ENCODE measurements at places on chromosomes 16 and 17.

- DNase-seq: no peak
Observed at GRCh38 chr16:89890200-89890599, 16.8 kb downstream of the TCF25 start.

DNA sequence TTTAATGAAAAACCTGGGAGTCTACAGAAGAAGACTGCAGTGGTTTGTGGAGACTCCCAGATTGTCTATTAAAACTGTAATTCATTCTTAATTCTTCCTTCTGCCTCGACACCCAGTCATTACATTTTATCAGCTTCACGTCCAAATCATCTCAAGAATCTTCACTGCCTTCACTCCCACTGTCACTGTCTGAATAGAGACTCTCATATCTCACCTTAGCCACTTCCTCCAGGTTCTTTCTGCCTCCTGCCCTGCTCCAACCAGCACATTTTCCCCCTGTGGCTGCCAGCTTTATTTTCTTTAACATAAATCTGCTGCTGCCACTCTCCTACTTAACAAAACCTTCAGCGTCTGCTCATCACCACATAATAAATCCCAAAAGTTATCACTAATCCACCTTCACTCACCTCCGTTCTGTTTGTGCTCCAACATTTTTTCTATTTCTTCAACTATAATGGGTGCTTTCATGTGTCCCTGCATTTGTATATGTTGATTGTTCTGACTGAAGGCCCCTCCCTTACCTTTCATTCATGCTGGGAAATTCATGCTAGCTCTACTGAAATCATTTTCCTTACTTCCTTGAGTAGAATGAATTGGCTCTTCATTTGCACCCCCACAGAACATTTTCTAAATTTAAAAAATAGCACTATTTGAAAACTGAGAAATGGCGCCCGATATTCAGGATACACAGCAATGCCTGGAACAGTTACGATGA lies 38.9 kb downstream of the KCNJ2 start:
- DNase-seq: no peak

DNA sequence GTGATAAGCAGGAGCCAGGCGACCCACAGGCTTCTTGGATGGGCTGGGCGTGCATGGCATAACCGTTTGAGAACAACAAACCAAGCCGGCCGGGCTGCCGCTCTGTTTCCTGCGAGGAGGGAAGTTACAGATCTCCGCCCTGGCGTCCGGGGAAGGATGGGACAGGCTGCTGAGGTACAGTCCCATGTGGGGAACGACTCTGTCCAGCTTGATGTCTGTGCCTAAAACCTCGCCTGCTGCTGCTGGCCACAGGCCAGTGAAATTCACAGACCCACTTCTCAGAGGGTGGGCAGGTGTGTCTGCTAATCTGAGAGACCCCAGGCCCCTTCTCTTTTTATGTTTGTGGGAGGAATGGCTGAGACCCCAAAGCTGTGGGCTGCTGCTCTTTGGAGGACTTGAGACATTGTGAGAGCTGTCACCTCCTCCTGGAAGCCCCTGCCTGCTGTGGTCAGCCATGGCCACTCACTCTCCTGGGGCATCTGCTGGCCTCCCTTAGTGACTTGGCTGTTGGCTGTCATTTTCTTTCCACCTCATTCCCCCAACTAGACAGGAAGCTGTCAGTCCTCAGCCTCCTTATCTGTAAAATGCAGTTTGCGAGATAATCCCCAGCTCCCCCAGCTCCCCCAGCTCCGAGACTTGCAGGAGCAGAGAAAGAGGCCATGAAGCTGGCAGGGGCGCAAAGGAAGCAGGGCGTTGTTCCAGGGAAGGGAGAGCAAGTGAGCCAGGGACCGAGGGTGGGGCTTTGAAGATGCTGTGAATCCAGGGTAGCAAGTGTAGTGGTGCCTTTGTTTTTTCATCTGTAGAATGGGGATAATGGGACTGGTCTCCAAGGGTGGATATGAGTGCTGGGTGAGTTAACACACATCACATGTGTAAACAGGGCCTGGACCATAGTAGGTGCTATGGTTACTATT lies 51.0 kb downstream of the CMIP start:
- no peak for DNase-seq

DNA sequence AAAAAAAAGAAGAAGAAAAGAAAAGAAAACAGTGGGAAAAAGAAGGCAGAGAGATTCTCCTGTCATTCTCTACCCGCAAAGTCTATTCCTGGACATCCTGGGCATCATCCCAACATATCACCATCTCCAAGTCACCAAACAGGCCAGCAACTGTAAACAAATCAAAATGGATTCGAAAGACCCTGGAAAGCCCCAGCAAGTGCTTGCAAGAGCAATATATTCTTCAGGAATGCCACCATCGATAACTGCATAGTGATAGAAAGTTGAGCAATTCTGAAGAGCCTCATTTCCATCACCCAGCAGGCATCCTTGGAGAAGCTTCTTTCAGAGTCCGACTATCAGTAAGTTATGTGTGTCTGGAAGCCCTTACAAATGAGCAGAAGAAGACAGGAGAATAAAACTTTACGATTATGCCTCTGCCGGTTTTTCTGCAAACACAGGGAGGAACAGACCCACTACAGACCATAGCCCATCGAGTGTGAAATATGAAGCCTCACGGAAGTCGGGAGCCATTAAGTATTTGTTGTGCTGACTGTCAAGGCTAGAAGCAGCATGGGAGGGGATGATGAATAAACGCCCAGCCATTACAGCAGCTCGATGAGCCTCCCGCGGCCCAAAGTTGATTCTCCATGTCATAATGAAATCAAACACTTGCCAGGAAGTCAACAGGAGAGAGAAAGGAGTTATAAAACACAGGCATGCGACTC lies 64.5 kb upstream of the SEC14L1 start:
- no peak for DNase-seq

DNA sequence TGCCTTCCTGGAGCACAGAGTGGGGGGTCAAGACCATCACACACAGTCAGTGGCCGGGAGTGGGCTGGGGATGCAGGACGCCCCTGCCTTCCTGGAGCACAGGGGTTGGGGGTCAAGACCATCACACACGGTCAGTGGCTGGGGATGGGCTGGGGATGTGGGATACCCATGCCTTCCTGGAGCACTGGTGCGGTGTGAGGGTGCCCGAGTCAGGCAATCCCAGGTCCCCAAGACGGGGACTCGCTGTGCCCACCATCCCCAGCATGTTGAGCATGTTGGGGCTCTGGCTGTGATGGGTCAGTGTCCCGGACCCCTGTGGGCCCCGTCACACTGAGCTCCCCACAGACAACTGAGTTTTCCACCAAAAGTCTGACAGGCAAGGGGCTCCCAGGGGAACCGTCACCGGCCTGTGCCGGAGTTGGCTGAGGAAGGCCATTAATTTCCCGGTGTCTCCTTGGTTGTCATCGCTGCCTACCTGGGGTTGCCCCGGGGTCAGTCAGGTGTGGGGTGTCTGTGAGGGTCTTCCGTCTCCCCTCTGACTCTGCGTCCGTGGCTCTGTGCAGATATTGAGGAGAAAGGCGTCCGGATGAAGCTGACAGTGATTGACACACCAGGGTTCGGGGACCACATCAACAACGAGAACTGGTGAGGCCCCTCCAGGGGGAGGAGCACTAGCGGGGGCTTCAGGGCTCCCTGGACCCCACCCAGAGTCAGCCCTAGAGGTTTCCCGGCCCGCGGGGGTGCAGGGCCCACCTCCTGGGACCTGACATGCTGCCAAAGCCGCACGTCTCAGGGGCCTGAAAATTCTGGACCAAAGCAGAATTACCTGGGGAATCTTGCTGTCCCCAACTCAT lies 347.1 kb downstream of the SEC14L1 start:
- no peak for DNase-seq

DNA sequence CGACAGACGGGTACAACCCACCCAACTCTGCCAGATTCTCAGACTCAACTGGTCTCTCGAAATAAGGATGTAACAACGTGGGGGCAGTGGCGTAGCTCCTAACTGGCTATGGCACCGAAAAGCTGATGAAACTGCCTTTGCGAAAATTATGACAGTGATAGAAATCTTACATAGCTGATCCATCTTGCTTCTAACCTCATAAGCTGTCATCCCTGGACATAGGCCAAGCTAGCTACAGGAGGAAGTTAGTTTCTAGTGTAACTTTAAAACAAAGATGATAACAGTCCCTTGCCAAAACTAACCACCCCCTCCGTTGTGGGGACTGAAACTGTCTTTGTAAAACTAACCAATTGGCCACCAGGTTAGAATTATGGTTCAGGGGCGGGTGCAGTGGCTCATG lies 220.1 kb downstream of the SLC39A11 start:
- DNase-seq: no peak

DNA sequence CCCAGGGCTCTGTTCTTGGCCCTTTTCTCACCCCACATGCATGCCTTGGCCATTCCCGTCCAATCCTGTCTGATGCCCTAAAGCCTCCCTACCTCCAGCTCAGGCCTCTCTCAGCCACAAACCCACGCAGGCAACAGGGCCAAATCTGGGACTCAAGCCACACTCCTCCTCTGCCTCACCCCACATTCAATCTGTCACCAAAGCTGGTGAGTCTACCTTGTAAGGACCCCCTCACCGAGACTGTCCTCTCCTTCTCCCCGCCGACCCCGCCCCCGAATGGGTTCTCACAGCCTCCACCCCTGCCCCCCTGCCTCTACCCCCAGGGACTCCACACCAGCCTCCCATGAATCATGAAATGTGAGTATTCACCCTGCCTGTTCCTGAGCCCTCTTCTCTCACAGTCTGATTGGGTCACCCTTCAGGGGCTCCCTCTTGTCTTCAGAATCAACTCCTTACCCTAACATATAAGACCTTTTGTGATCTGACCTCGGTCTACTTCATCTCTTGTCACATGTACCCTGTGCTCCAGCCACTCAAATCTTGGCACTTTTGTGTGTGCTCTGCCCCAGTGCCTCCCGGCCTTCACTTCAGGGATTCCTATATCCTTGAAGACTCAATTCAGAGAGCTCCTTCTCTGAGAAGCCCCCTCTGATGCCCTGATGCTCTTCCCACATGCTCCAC lies 10.7 kb downstream of the EPOP start:
- no peak for DNase-seq

- no peak for DNase-seq
Observed at GRCh38 chr17:17702449-17703139, 21.3 kb downstream of the RAI1 start.

DNA sequence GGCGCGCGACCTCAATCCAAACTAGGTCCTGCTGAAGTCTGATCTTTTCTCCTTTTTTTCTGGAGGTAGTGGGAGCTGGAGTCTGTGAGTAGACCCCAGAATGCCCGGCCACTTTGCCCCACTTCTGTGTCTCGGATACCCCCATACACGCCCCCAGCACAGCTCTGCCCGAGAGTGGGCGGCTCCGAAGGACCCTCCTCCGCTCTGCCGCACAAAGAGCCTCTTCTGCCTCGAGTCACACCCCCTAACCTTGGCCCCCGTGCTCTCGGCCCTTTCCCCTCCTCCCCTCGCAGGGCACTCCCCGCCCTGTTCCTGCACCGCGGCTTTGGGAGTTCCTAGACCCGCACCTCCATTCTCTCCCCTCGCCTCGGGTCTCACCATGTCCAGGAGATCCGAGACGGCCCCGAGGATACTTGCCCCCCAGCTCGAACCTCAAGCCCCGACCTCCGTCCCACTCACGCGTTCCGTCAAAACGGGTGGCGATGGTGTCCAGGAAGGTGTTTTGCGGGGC lies 476 bp downstream of the KCNH4 start:
- no peak for DNase-seq
